ENCODE measurements at places on chromosomes 7 and 10.

- DNase-seq = no peak
Measured at GRCh38 chr10:91567815-91568214, 65.1 kb downstream of the PPP1R3C start.

GRCh38 chr10:35394411-35394851, 58.1 kb downstream of the CCNY start:
- DNase-seq = no peak

GRCh38 chr7:69374044-69374425, 224.2 kb upstream of the AUTS2 start:
- DNase-seq = no peak

DNA sequence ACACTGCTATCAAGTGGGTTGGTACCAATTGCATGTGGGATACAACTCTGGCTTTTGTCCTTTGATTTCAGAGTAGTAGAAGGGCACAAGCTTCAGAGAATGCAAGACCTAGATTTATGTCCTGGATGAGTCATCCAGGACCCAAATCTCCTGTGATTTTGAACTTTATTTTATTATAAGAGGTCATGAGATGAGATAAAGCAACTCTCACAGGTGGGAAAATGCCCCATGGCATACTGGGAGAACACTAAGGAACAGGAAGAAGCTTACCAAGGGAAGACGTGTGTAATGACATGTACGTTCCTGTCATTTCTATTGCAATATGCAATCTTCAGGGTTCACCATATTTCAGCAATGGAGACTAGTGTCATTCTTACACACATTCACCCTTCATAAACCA, 966 bp downstream of the MALRD1 start:
- no peak for DNase-seq

DNA sequence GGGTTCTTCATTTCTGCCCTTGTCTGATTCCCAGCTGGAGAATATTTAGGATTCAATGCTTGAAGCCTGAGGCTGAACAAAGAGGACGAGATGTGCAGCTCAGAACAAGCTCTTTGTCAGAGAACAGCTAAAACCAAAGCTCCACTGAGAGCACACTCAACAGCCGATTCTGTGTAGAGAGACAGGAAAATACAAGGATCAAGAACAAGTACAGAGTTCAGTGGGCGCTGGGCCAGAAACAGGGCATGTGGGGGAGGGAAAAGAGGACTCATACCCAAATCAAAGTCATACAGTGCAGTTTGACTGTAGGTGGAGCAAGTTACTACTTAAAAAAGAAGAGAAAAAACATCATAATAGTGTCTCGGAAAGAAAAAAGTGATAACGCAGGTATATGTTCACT, at the start of gene AGMO:
Gene AGMO (minus strand): TSS at position 181 of the 400 bp plus-strand sequence.
- DNase-seq = peak; percentile 21

GRCh38 chr7:80726666-80727065, 88.2 kb downstream of the CD36 start:
- no peak for DNase-seq

DNA sequence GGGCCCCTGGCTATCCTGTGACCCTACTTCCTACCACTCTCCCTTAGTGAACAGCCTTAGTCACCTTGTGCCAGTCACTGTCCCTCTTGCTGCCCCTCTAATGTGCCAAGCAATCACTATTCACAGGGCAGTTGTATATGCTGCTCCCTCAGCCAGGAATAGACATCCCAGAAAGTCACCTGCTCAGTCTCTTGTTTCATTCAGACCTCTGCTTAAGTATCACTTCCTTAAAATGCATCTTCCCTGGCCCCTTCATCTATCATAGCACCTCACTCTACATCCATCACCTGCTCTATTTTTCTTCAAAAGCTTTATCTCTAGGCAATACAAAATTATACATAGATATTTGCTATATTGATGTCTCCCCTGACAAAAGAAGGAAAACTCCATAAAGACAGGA, 328.4 kb upstream of the NFE2L3 start:
- DNase-seq = no peak

- no peak for DNase-seq
Measured at GRCh38 chr7:142720986-142721385, 28.3 kb upstream of the PRSS1 start.

DNA sequence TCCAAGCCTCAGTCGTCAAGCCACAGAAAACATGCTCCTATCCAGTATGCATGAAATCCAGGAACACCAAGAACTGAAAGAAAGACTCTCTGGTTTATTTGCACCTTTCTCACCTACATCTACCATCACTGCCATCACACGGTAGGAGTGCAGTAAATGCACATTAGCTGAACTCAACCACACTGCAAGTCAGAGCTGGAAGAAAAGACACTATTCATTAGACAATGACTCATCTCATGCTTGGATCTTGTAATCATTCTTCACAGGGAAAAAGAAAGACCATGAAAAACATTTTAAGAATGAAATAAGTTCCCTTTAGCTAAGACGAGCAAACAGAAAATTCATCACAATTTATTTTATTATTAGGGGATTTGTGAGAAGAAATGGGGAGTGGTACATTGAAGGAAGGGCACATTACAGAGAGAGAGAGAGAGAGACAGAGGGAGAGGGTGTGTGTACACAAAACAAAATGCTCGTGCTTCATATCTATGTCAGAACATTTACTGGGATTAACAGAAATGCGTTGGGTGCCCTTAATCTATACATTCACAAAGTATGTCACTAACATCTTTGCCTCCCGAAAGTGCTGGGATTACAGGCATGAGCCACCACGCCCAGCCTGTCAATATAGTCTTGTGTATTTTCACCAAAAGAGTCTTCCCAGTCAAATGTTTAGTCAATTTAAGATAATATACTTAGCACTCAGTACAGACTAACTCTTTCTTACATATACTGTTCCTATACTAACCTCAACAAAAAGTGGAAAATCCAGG, 324.9 kb downstream of the PARD3 start:
- no peak for DNase-seq

GRCh38 chr10:122678266-122678665, 21.4 kb downstream of the C10orf120 start:
- DNase-seq = no peak

DNA sequence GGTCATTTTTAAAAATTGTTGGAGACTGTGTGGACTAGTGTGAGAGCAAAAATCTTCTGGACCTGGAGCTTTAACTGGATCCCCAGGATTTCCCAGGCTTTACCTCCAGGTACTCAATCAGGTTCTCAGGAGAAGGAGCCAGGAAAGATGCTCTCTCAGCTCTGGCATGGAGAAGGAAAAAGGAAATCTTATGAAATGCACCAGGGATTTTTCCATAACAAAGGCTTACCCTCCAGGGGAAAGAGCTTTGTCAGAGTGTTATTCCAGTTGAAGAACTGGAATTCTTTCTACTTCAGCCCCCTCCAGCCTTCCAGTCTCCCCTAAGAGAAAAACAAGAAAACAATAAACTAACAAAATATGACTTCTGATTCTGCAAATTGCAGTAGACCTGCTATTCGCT, 436.7 kb upstream of the ANKRD30A start:
- DNase-seq = no peak

Data from upper lobe of left lung (tissue), 6 donors.